ENCODE measurements at places on chromosomes 4 and X.
A peak's percentile ranks its signal among the peaks of the same experiment; 100 is the strongest.

- peak; percentile 9 for DNase-seq
These were observed 164.0 kb downstream of the STAG2 start for GRCh38 chrX:124125471-124125870.

- peak; percentile 1 for DNase-seq
These were observed 53.0 kb downstream of the ARSF start for GRCh38 chrX:3094261-3094660.

GRCh38 chr4:148273501-148273986, 168.7 kb downstream of the NR3C2 start:
- DNase-seq = peak; percentile 97

DNA sequence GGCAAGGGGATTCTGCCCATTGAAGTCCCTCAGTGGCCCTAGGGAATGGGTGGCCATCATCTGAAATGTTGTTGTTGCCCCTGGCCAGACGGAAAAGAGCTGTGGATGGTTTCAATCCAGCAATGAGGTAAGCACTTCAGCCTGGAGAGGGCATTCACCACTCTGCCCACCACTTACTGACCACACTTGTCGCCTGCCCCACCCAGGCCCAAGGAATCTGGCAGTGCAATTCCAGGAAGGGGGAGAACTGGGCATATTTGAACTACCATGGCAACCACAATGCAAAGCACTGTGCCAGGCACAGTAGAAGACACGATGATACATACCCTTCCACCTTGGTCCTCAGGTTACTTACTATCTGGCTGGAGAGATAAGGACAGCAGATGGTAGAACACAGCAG, 161.6 kb downstream of the PDGFRA start:
- no peak for DNase-seq

DNA sequence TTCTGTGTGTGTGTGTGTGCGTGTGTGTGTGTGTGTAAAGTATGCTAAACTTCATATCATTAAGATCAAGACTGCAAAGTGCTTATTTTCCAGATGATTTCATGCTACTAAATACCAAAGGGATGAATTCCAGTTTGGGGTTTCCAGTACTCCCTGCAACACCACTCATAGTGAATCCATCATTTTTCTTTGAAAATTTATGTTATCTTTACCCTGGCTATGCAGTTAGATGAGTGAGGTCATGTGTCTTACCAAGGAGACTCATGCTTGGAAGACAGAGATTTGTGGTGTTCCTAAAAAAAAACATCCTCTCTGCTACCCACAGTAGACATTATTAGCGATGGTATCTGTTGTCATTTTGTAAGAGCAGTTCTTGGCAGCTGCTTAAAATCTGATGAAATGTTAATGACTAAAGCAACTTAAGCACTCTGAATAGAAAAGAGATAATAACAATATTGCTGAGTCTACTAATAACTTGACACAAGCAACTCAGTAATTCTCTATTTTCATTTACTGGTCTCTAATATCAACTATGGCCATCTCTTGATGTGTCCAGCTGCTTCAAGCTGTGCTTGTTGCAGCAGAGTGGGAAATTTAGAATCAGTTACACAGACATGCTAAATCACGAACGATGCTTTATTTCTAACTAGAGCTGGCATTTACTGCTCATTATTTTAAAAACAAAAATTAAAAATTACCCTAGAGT, 1953.0 kb upstream of the IGFBP7 start:
- DNase-seq = no peak

DNA sequence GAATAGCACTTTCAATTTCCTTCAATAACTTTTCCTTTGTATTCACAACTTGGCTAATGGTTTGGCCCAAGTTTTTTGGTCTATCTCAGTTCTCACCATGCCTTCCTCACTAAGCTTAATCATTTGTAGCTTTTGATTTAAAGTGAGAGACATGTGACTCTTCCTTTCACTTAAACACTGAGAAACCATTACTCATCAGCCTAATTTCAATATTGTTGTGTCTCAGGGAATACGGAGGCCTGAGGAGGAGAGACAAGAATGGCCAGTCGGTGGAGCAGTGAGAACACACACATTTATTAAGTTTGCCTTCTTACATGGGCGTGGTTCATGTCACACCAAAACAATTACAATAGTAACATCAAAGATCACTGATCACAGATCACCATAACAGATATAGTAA, 56.7 kb downstream of the TSPAN5 start:
- DNase-seq = no peak

GRCh38 chr4:120672076-120672475, 250.4 kb downstream of the PRDM5 start:
- DNase-seq = no peak

- no peak for DNase-seq
These were observed 6.3 kb upstream of the LETM1 start for GRCh38 chr4:1862055-1862911.

DNA sequence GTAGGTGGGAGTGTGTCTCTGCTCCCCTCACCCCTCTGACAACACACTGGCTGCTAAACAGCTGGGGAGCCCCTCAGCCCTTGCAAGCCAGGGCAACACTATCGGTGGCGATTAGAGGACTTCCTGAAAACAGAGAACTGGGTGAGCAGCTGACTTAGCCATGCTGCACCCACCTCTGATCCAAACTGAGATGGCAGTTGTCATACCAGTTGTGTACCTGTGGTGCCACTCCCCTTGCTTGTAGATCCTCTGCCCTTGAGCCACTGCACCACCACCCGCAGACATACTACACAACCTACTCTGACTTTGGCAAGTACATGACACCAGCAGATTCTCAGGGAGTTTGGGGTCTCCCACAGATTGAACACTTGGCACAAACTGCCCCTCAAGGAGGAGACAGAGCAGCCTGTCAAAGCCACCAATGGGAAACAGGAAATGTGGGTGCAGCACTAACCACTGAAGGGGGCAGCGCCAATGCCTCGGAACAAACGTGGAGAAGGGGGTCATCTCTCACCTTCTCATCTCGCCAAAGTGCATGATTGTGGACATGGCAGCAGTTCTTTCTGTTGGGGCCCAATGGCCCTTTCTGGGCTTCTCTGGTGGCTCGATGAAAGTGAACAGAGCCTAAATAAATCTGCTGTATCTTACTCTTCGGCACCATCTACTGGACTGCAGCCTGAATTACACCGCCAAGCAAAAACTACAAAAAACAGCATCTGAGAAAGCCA, 119.8 kb downstream of the NEK1 start:
- peak; percentile 69 for DNase-seq

- no peak for DNase-seq
These were observed 235.6 kb upstream of the JADE1 start for GRCh38 chr4:128573781-128574508.

DNA sequence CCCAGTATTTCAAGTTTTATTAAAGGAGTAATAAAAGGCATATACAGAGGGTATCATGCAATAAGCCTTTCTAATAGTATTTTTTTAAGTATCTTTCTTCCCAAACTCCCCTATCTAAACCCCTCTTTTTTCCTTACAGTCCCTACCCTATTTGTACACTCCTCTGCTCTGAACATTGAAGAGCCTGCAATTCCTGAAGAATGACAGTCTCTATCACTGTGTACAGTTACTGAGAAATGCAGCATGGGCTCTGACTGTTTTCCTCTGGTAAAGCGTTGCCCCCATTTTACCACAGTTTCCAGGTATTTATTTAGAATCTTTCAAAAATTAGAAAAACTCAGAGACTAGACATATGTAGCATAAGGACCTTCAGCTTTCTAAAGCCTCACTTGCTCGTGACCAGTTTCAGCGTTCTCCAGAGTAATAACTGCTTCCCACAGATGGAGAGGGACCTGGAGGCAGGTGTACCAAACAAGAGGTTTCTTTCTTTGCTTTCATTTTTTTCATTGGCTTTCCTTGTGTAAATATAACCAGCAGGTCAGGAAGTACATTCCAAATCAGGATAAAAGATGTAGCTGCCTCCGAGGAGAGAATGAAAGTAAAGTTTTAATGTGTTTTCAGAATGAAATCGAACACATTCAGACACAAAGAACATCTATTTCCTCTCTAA, 230.8 kb downstream of the CFAP299 start:
- DNase-seq = peak; percentile 18

- DNase-seq = peak; percentile 46
These were observed 29.5 kb downstream of the MSL3 start for GRCh38 chrX:11787564-11787963.

GRCh38 chrX:12672367-12673106, 118.7 kb upstream of the PRPS2 start:
- DNase-seq = no peak

- DNase-seq = peak; percentile 53
These were observed 13.0 kb downstream of the DKC1 start for GRCh38 chrX:154775419-154776349.

DNA sequence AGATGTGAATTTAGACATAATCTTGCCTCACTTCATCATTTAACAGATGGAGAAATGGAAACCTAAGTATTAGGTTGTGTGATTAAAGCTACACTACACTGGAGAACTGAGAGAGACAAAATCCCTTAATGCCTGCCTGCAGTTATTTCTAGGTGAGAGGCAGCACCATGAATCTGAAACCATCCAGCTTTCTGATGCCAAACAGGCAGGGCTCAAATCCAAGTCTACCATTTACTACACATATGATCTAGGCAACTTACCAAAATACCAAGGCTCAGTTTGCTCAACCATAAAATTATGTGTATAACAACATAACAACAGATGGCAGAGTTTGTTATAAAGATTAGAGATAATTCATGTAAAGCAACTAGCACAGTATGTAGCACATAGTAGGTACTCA, 38.7 kb downstream of the GABRA4 start:
- no peak for DNase-seq

GRCh38 chr4:130163701-130164100, 1067.7 kb downstream of the C4orf33 start:
- DNase-seq = no peak

DNA sequence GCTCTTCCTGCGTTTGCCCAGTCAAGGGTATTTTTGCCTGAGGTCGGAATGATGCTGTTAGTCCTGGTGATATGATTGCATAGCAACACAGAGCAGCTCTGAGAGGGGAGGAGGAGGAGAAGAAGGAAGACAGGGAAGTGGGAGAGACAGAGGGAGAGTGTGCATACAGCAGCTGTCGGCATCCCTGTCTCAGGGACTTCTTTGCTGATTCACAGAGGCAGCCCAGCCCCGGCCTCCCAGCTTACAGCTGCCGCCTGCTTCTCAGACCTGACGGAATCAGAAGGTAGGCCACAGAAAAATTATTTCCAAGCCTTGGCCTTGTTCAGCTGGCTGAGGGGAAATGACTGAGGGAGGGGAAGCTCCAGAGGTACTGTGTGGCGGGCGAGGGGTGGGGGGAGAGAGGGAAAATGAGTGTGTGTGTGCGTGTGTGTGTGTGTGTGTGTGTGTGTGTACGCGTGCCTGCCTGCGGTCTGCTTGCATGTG, 319 bp downstream of the DRP2 start:
- DNase-seq = no peak

DNA sequence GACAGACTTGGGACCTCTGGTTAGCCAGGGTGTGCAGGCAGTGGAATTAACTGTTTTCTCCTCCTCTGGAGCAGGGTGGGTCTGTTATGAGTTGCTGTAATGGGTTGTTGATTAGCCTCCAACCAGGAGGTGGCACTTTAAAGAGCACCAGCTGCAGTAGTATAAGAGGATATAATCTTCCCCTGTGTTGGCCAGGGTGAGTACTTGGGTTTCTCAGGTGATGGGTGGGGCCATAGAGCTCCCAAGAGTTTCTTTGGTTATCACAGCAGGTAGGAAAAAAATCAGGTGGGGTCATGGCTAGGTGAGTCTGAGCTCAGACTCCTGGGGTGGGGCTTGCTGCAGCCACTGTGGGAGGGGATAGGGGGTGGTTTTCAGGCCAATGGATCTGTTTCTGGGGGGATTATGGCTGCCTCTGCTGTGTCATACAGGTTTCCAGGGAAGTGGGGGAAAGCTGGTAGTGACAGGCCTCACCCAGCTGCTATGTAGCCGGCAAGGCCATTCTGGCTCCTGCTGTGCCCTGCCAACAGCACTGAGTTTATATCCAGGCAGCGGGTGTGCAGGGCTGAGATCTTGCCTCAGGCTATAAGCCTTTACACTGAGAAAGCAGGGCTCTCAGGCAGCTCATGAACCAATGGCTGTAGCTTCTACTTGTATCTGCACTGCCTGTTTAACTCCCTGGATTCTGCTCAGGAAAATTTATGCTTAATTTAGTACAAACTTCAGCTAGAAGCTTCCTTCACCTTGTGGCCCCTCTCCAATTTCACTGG, 70.1 kb downstream of the CCNG2 start:
- DNase-seq = no peak

DNA sequence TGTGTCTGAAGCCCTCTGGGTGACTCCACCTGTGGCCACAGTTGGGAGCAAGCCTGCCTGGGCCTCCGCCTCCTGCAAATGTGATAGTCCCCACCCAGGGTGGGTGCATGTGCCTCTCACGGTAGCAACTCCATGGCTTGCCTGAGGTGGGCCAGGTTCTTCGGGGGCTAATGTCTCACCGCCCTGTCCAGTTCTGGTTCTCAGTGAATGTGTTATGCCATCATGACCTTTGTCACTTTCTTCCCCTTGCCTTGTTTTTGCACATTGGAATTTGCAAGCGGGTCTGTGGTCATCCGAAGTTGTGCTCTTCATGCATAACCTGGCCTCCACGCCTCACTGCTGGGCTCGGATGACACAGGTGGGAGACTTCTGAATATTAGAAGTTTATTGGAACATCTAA, 39.7 kb downstream of the SHROOM2 start:
- no peak for DNase-seq

- DNase-seq = no peak
These were observed 16.6 kb upstream of the UBE2D3 start for GRCh38 chr4:102843938-102844337.

- DNase-seq = no peak
These were observed 8.1 kb upstream of the HPF1 start for GRCh38 chr4:169765835-169766234.

- DNase-seq = no peak
These were observed 61.0 kb downstream of the SORCS2 start for GRCh38 chr4:7253341-7253700.

DNA sequence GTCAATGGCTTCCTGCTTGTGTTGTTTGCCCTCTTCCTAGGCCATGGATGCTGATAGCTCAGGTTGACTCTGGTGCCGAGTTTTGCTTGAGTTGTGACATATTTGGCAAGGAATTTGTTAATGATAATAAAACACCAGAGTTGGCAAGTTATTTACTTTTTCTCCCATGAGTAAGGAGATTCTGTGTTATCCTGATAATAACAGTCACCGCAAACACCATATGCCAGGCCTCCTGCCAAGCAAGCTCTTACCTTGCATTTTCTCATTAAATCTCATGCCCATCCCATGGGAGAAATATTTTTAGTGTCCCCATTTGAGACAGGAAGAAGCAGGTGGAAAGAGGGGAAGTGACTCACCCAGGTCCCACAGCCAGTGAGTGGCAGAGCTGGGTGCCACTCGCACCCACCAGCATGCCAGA, 67.4 kb upstream of the CLCN4 start:
- no peak for DNase-seq

GRCh38 chrX:2863646-2864045, 34.9 kb downstream of the GYG2 start:
- DNase-seq = no peak

- DNase-seq = no peak
These were observed 44.4 kb downstream of the PCGF3 start for GRCh38 chr4:749698-750666.

GRCh38 chrX:65697915-65698796, 30.7 kb downstream of the MSN start:
- peak; percentile 86 for DNase-seq

- DNase-seq = no peak
These were observed 40.8 kb upstream of the SETD7 start for GRCh38 chr4:139596684-139597279.

GRCh38 chrX:21355831-21356230, 18.4 kb upstream of the CNKSR2 start:
- DNase-seq = no peak

- no peak for DNase-seq
These were observed 72.2 kb downstream of the ANAPC4 start for GRCh38 chr4:25449270-25449669.

- DNase-seq = no peak
These were observed at the start of gene FRMPD4 for GRCh38 chrX:12138361-12139313. Gene FRMPD4, plus strand, starts transcription at chrX:12138473. Its CDS starts 499 bp downstream, at chrX:12138972.
